ENCODE measurements at places on chromosomes 3 and 15.
A peak's percentile ranks its signal among the peaks of the same experiment; 100 is the strongest.

DNA sequence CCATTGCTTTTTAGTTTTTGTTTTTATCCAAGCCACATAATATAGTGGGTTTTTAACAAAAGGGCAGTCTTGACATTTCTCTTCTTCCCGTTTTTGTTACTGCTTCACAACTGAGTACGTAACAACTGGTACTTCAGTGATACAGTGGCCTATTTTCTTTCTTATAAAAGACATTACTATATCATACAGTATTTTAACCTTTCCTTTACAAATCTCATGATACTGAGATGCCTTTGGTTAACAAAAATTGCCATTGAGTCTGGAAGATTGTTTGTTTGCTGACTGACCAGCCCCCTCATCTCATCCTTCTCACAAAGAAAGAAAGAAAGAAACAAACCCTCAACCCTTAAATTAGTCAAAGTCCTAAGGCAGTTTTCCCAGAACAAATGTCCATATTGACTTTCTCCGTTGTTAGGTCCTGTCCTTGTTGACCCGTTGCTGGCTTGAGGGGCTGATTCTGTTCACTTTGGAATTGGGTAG, 77.0 kb upstream of the SAMMSON start:
- DNase-seq, result no peak

- no peak for DNase-seq
Measured at GRCh38 chr3:132720228-132720627, 2.0 kb downstream of the NPHP3 start.

- no peak for DNase-seq
Measured at GRCh38 chr3:42556089-42556632, 25.6 kb downstream of the SEC22C start.

DNA sequence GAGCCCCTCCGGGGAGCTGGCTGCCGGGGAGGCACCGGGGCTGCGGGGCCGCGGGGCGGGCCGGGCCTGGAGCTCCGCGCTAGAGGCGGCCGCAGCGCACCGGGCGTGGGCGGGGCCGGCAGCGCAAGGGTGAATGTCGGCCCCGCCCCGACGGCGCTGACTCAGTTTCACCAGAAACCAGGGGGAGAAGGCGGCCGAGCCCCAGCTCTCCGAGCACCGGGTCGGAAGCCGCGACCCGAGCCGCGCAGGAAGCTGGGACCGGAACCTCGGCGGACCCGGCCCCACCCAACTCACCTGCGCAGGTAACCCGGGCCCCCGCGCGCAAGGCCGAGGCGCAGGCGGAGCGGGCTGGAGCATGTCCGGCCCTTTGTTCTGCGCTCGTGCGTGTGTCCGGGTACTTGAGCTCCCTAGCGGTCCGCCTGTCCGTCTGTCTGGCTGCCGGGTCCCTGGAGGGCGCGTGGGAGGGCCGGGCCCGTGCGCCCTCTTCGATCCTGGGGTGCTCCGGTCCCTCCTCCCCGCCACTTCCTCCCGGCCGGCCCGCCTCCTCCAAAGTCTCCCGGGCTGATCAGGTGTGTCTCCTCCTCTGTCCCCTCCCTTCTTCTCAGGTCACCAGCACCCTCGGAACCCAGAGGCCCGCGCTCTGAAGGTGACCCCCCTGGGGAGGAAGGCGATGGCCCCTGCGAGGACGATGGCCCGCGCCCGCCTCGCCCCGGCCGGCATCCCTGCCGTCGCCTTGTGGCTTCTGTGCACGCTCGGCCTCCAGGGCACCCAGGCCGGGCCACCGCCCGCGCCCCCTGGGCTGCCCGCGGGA, at the start of gene SPINT1:
TSS of gene SPINT1 (plus strand) at position 164 of the 811 bp plus-strand sequence. CDS start at position 671, 507 bp downstream.
- no peak for DNase-seq

DNA sequence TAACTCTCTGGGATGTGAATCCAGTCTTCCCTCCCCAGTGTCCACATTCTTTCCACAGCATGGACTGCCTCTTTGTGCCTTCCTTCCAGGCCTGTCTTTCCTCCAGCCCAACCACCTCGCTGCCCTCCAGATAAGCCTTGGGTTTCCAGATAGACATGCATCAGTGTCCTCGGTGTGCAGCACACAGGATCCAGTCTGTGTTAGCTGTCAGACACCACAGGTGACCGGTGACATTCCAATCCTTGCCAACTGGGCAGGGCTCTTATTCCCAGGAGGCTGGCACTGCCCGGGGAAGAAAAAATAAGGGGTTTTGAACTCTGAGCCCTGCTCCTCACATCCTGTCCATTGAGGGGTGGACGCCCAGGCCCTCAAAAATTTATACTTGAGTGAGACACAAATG, 6.0 kb upstream of the SLC6A1 start:
- DNase-seq, result no peak

GRCh38 chr3:171955598-171955997, 83.8 kb upstream of the FNDC3B start:
- no peak for DNase-seq

GRCh38 chr3:151283387-151283786, 5.0 kb upstream of the P2RY14 start:
- no peak for DNase-seq

DNA sequence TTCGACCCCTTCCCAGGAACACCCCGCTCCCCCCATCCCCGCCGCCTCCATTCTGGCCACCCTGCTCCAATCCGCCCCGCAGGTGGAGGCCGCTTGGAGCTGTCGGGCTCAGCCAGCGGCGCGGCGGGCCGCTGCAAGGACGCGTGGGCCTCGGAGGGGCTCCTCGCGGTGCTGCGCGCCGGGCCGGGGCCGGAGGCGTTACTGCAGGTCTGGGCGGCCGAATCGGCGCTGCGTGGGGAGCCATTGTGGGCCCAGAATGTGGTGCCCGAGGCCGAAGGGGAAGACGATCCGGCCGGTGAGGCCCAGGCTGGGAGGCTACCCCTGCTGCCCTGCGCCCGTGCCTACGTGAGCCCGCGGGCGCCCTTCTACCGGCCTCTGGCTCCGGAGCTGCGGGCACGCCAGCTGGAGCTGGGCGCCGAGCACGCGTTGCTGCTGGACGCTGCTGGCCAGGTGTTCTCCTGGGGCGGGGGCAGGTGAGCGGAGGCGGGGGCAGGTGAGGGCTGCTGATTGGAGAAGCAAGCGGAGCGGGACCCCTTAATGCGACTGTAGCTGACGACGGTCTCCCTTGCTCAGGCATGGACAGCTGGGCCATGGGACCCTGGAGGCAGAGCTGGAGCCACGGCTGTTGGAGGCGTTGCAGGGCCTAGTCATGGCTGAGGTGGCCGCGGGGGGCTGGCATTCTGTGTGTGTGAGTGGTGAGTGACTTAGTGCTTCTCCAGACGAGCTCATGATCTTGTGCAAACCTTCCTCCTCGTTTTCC, 2.5 kb downstream of the RCCD1 start:
- DNase-seq, result peak; percentile 28

- no peak for DNase-seq
Measured at GRCh38 chr15:93238641-93239040, 149.6 kb upstream of the RGMA start.

DNA sequence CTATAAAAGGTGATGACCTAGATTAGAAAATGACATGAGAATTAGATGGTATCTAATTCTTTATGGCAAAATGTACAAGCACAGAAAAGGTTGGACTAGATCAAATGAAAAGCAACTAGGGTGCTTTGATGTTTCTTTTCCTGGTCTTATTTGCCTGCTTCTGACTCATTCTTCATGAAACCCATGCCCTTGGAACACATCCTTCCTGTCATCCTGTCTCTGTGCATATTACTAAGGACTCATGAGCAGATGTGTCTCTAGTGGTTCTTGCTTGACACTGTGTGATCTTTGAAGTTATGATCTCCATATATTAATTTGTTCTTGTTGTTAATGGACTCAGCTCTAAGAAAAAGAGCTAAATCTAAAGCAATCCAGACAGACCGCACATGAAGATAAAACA, 314.0 kb downstream of the ERC2 start:
- DNase-seq, result no peak

- DNase-seq, result no peak
Measured at GRCh38 chr3:114846779-114847178, 300.3 kb downstream of the ZBTB20 start.

GRCh38 chr3:186094696-186095425, 14.0 kb downstream of the ETV5 start:
- no peak for DNase-seq

- DNase-seq, result no peak
Measured at GRCh38 chr15:52318729-52319500, 23.3 kb upstream of the MYO5C start.

DNA sequence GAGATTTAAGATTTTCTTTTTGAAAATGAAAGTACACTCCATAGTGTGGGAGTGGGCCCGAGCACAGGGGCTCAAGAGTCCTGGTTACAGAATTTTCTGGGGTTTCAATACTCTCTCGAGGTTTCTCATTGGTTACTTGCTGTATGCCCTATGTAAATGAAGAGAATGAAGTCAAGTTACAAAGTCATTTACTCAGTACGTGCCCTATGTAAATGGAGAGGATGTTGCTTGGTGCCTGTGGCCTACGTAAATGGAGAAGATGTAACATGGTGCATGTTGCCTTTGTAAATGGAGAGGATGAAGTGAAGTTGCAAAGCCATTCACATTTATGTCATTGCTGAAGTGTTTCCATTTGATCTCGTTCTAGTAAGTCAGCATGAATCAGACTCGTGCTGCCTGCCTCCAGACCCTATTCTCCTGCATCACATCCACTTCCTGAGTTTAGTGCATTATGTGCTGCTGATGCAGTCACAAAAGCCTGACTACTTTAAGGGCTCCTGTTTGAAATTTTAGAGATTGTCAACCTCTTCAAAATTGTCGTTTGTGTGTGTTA, 302.0 kb downstream of the ZBBX start:
- no peak for DNase-seq

Measured in left kidney (tissue), 8 donors.